ENCODE measurements at places on chromosomes 12 and 14.

GRCh38 chr12:118908811-118909210 is 72.5 kb upstream of the SRRM4 start:
- no peak for DNase-seq

- no peak for DNase-seq
These were observed 260.1 kb upstream of the OR4E1 start for GRCh38 chr14:21933681-21934080.

DNA sequence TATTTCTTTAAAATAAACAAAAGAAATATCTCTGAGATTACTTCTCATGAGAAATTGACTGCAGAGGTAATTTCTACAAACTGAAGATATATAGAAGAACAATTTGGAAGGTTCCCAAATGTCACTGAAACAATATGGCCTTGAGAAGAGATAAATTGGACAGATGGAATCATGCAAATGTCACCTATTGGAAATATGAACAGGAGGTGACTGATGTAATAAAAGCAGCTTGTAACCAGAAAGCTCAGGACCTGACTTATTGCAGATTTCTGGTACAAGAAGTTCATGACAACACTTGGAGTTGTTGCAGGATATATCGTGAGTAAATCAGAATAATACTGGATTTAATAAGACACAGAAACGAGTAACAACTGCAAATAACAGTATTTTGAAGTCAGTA is 93.3 kb upstream of the TRHDE start:
- no peak for DNase-seq

DNA sequence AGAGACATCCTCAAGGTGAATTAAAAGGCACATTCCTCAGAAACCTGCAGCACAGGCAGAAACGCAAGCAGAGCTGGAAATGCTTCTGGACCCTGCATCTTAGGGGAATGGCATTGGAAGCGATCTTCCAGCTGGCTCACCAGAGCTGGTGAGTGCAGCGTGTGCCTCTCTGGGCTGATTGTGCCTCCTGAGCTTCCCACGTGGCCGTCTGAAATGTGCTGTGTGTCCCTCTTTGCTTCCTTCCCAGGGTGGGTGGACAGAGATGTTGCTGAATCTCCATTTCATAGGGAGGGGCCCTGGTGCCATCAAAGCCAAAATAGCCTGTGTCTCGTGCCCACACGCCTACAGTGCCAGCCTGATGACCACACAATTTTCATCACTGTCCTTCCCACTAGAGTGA is 34.3 kb upstream of the TMEM132D start:
- DNase-seq = no peak

- no peak for DNase-seq
These were observed 13.9 kb downstream of the EVL start for GRCh38 chr14:100078997-100079725.

GRCh38 chr12:40525054-40525453 is 167.2 kb upstream of the CNTN1 start:
- DNase-seq = no peak

DNA sequence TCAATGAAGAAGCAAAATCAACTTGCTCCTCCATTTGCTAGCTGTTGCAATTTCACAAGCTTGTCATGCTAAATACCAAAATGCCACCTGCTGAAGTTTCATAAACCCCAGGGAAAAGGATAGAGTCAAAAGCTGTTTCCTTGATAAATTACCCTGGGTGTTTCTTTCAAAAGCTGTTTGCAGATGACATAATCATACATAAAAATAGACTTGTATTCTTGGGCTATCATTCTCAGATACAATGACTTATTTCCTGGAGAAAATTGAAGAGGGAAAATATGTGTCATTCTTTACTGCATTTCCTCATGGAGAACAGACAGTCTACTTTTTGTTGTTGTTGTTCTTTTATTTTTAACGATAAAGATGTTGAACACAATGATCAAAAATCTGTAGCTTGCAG is 119.2 kb downstream of the GALC start:
- DNase-seq = no peak

GRCh38 chr12:105954951-105955931 is 183.5 kb downstream of the NUAK1 start:
- no peak for DNase-seq

DNA sequence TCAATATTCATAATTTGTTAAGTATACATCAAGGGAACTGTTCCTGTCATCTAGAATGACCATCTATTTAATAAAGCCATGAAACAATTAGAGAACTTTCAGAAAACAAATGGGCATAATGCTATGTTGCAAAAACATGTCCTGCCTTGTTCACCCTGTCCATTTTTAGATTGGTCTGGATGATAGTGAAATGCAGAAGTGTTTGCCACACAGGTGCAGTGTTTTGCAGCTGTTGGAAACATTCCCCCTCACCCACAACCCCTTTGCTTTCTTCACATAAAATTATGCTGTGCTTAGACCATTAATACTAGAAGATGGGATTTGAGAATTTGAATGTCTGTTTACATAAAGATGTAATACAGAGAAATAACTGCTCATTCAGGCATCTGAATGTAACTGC is 36.5 kb downstream of the LEMD3 start:
- no peak for DNase-seq

DNA sequence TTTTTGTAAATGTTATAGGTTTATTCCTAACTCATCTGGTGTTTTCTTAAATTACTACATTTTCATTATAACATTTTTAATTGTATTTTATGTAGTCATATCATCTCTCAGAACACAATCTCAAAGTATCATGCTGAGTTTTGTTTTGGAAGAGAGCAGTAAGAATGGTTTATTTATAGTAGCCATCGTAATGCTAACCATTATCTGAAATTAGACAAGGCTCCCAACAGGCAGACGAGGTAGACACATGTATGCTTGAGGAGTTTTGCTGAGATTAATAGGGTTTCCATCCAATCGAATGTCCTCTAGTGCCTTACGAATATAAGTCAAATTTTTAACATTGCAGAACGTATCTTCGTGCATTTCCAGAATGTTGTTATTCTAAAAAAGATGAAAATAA is 9.0 kb upstream of the CCER1 start:
- DNase-seq = no peak

DNA sequence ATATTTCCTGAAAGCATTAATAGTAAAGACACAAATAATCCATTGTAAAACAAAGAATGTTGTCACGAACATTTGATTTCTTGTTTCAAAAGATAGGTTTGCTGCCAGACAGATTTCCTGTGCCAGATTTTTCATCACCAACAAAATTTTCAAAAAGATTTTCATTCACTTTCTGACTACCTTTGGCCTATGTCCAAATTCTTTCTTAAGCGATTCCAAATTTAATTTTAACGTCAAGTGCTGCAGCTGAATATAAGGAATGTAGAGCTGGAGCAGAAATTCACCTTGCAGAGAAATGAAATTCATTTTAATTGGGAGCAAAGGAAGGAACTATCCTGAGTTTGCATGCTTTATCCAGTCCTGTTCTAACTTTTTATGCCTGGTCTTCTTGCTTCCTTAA is 277.4 kb downstream of the CCER1 start:
- no peak for DNase-seq

DNA sequence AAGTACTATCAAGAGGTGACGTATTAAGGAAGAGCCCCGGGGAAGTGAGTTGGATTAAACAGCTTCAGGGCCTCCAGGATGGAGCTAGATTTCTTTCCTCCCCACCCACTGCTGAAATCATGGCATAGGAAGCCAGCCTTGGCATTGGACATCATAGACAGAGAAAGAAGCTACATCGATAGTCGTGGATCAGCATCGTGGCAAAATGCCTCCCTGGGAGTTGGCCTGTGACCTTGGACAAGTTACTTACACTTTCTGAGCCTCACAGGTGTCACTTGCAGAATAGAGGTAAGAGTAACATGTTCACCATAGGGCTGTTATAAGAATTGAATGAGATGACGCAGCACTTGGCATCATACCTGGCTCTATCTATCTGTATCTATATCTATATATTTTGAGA is 5.9 kb downstream of the ANKRD33 start:
- DNase-seq = no peak
